ENCODE measurements at places on chromosomes 2 and 18.

- DNase-seq: no peak
Measured at GRCh38 chr18:62516242-62516641, 6.6 kb upstream of the ZCCHC2 start.

DNA sequence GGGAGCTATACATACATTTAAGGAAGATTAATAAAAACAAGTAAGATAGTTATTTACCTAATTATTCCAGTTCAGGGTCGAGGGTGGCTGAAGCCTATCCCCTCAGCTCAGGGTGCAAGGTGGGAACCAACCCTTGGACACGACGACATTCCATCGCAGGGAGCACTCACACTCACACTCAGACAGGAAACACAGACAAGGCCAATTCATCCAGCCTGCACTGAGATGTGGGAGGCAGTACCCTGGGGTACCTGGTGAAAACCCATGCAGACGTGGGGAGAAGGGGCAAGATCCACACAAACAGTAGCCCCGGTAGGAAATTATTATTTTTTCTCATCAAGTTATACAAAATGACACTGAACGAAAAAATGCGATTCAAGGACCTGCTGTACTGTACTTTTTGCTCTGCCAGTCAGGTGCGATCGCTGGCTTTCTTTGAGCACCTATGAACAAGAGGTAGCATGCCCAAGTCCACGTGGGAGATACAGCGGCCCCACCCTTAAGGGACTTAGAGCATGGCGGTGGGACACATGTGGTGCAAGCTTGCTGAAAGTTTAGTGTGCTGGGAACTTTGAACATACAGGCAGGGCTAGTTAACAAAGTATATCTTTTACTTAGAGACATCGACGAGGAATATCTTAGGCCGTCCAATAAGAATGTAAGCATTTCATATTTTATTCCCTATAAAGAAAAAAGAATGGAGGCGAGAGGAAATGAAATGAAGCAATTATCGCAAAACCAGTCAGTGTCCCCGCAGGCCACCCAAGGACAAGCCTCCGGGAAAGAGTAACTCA, 624 bp downstream of the METTL8 start:
- DNase-seq: peak; percentile 58

- no peak for DNase-seq
Measured at GRCh38 chr2:25145803-25146202, 22.6 kb downstream of the POMC start.

DNA sequence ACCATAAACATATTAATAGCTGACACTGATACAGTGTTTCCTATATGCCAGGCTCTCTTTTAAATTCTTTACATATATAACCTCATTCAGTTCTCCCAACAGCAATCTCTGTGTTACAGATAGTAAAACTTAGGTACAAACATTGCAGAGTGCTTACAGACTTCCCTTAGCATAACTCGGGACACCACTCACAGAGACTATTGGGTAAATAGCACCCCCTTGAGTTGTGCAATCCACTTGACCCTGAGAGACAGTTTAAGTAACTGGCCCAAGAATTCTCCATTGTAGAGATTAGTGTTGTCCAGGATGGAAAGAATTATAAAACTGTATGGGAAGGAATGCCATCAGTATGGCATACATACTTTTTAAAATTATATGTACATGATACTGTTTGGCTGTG, 110.1 kb downstream of the POLE4 start:
- DNase-seq: no peak

DNA sequence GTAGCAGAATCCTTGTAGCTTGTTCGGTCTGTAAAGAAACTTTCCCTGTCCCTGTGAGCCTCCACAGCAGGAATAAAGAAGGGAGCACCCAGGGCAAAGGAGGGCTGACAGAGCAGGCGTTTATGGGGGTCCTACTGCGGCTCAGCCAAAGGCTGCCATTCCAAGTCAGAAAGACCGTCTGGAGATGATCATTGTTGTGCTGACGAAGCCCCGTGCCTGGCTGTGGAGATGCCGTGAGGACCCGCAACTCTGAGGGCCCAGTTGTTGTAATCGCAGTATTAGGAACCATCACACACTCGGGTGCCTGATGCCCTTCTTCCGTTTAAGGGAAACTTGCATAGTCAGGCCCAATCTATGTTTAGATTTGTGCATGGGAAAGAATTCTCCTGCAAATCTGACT, 16.9 kb upstream of the VWA3B start:
- no peak for DNase-seq

DNA sequence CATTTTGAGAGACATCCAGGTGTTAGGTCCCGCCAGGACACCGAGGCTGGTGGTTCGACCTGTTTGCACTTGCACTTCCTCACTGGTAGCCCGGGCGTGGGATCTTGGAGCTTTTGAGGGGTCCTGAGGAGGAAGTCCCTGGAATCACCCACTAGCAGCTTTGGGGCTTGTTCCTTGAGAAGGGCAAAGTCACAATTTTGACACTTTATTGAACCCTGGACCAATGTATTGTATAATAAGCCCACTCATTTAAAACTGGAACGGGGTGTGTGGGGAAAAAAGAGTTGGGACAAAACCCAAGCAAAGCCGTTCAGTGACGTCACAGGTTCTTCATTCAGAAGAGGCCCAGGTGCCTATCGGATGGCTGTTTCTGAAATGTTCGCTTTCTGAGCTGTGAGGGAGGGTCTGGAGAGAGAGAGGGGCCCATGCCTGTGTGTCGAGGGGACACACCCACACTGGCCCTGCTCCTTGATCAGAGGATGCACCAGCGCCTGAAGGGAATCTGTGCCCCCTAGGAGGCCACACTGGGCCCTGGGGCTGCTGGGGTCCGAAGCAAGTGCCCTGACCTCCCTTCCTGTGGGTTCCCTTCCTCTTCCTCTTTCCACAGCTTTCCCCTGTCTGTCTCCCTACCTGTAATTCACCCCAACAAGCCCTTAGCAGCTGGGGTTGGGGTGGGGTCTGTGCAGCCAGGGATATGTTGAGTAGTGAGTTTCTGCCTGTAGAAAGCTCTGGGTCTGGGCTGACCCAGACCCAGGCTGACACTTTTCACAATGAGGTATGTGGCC, 2.6 kb downstream of the LPIN1 start:
- no peak for DNase-seq

GRCh38 chr2:240637116-240637900, 12.0 kb downstream of the GPR35 start:
- no peak for DNase-seq

GRCh38 chr18:49812286-49813068, 856 bp downstream of the ACAA2 start:
- no peak for DNase-seq

DNA sequence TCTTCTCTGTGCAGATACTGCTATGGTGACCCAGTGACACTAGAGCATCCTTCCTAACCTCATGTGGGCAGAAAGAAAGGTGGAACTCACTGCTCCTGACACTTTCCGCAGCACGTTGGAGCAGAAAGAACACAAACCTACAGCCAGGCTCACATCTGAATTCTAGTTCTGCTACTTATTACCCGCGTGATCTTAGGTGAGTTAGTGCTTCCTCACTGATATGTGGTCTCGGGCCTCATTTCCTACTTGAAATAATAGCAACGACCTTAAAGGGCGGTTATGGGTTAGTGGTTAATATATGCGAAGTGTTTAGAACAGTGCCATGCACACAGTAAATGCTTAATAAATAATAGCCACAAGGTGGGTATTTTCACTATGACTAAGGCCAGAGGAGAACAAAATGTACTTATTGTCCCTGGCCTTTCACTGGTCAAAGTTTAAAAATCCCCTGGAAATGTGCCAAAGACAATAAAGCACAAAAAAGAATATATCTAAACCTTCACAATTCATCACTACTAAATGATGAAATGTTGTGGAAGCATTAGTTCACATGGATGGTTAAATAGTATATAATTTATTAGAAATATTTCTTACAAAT, 66.6 kb downstream of the MYOM1 start:
- DNase-seq: no peak

- no peak for DNase-seq
Measured at GRCh38 chr18:32576296-32576916, 105.7 kb upstream of the GAREM1 start.

DNA sequence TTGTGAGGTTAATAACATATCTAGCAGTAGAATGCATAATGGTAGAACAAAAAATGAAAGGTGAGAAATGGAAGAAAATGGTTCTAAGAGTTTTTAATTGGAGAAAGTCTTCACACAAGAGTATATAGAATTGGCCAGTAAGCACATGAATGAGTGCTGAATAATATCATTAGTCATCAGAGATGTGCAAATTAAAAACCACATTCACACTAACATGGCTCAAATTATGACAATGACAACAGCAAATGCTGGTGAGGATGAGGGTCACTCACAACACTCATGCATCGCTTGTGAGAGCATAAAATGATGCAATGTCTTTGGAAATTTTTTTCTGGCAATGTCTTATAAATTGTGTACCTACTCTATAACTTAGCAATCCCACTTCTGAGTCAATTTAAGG, 1355.4 kb upstream of the ACVR2A start:
- no peak for DNase-seq

DNA sequence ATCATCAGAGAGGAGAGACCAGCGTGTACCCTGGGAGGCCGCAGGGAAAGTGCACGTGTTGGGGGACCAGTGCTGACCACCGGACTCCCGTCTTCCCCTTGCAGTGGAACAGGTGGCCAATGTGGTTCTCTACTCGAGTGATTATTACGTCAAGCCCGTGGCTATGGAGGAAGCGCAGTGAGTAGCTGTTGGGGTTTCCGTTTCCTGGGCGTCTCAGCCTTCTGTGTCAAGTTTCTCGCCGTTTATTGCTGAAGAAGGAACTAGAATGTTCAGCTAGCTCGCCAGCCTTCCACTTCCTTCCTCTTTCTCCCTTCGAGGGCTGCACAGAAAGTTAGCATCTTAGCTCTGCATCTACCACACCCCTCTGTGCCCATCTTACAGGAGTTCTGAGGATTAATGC, 22.8 kb upstream of the DGKD start:
- peak; percentile 65 for DNase-seq

GRCh38 chr18:2486426-2486825, 84.9 kb downstream of the METTL4 start:
- no peak for DNase-seq

- no peak for DNase-seq
Measured at GRCh38 chr2:115505331-115505730, 1062.9 kb downstream of the DPP10 start.

- peak; percentile 32 for DNase-seq
Measured at GRCh38 chr2:231800493-231801091, 14.3 kb downstream of the COPS7B start.

DNA sequence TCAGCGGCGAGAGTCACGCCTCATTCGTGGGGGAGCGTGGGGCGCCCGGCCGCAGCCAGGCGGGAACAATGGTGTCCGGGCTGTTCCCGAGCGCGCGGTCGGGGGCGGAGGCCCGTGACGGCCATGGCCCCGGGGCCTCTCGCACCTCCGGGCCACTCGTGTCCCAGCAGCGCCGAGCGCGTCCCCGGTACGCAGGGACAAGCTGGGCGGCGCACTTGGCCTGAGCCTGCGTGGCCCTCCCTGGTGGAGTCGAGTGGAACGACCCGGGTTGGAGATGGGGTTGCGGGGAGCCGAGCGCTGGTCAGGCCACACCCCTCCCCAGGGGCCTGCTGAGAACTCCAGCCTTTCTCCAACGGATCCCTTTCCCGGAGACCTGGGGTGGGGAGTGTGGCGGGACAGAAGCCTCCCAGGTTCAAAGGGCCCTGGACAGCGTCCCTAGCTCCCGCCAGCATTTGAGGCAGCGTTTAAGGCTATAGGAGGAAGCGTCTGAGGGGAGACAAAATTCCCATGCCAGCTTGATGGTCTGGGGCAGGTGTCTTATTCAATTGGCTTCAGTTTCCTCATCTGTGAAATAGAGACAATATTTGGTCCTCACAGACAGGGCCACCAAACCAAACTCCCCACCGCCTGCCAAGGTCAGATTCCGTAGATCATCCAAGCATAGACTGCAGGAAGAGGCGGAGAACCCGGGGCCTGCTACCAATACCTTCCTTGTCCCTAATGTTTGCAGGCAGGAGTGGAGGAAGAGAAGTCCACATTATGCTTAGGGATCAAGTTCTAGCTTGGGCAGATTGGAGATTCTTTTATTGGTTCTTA, 553 bp downstream of the CNDP2 start:
- DNase-seq: peak; percentile 42

DNA sequence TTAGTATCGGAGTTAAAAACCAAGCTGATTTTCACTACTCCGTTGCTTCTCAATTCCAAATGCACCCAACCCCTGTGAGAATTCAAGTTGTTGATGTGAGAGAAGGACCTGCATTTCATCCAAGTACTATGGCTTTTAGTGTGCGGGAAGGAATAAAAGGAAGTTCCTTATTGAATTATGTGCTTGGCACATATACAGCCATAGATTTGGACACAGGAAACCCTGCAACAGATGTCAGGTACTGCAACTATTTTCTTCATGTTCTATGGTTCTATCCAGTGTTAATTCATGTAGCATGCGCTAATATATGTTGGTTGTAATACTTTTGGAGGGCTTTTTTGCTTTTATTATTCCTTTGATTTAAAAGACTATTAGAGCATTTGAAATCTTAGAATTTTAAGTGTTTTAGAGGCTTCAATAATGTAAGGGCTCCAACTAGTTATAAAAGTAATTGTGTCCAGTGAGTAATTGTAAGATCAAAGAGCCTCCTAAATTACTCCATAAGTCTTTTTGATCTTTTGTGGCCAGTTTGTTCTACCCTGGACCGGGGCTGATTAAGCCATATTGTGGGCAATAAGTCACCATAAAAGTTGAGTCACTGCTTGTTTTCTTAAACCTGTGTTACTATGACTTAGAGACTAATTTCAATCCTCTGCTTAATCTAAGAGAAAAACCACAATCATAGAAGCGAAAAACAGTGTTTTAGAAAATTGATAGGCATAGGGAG, 22.9 kb downstream of the DSG4 start:
- no peak for DNase-seq

DNA sequence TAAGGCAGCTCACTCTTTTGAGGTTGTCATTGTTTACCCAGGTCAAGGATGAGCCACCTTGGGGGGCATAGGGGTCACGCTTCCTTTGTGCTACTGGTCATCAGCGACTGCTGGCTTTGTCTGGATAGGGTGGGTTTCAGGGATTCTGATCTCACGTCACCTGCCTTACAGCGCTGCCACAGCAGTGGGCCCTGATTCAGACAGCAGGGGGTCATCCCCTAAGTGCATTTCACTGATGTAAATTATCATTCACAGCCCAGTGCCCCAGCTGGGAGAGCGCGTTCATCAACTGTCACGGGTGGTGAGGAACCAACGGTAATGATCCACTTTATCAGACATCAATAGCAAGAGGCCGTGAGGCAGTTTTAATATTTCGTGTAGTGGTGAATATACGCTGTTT, 291.2 kb downstream of the NEDD4L start:
- no peak for DNase-seq

DNA sequence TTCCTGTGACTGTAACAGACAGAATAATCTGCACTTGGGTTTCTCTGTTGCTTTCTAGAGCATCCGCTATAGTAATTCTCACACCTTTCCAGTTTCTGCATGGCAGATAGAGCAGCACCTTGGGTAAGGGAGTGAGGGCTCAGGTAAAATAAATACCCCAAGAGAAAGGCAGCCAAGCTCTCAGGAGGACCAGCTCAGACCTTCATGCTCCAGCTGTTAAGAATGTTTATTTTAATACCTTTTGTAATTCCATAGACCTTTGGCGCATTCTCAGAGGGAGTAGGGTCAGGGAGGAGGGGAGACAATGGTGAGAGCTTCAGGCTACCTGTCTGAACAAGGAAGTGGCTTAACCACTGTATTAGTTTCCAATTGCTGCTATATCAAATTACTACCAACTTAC, 16.2 kb upstream of the TMEM178A start:
- DNase-seq: no peak

- no peak for DNase-seq
Measured at GRCh38 chr18:67301592-67301991, 214.9 kb downstream of the DSEL start.

GRCh38 chr2:64423303-64423702, 30.7 kb upstream of the LGALSL start:
- no peak for DNase-seq
